Small intestine (tissue), 16 donors: ENCODE measurements at places on chromosomes 6 and 20. TPM values are rescaled to one million over a fixed set of nuclear protein-coding genes. Genes with fewer than 3 reads are reported as not detected.

Gene TP53TG5
- polyA plus RNA-seq, result 0.84 TPM

DNA sequence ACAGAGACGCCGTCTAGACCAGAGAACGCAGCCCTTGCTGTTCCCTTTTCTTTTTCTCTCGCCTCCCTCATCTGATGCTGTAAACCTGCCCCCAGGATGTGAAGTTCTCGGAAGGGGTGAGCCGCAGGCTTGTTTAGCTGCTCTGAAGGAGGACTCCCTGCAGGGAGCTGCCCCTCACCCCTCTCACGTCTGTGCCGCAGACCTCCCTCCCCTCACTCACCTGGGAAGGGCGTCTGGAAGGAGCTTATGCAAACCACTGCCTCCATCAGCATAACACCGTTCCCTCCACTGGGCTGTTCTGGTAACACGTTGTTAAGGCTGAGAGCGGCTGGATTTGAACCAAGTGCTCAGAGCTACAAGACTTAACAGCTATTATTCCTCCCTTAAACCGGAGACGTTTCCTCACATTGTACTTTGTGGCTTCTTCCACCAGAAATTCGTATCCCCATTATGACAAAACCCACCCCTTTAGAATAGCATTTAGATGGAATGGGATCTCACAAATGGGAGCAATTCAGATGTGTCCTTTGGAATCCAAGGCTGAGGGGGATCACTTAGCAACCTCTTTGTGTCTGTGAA lies 99.8 kb downstream of the SMOC2 start:
- no peak for DNase-seq

DNA sequence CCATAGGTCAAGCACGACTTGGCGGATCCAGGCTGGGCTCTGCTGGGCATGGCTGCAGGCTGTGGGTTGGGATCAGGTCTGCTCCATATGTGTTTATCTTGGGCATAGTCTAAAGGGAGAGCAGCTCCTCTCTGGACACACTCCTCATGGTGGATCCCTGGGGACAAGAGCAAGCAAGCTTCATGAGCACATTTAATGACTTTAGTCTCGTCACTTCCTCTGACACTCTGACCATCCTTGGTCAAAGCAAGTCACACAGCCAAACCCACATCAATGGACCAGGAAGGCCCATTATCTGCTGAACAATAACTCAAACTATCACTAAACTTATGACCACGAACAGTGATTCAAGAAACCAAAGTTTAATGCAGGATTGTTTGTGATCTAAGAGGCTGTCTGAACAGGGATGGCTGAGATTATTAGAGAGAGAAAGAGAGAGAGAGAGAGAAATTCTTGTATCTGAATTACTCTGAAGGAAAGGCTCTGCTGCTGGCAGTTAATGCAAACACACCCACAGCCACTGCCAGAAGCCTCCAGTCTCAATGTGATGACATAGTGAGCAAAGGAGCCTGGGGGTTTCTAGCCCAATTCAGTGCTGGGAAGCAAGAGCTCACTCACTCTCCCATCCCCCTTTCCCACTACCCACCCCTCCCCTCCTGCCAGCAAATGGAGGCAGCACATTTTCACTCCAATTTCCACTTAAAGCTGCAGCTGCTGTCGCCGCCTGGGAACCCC lies 490.2 kb upstream of the SULF2 start:
- peak; percentile 29 for DNase-seq

Gene OR2B6
- polyA plus RNA-seq, result not detected

DNA sequence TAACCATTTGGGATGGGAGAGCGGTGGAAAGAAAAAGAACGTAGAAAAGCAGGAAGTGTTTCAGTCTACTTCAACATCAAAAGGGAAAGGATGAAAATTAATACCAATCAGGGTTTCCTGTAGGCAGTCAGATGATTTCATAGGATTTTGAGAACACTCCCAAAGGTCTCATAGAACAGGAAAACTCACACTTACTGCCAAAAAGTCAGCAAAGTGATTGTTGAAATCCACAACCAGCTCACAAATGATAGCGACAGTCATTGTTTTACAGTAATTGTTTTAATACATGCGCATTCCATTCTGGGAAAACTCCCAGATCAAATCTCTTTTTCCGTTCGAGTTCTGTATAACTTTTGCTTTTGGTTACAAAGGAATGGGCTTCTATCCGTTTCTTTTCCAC lies 5.3 kb upstream of the CNKSR3 start:
- no peak for DNase-seq

GRCh38 chr20:40637176-40637575 lies 51.9 kb downstream of the MAFB start:
- DNase-seq, result no peak

- peak; percentile 50 for DNase-seq
Measured at GRCh38 chr6:40477246-40478126, 109.7 kb downstream of the LRFN2 start.

DNA sequence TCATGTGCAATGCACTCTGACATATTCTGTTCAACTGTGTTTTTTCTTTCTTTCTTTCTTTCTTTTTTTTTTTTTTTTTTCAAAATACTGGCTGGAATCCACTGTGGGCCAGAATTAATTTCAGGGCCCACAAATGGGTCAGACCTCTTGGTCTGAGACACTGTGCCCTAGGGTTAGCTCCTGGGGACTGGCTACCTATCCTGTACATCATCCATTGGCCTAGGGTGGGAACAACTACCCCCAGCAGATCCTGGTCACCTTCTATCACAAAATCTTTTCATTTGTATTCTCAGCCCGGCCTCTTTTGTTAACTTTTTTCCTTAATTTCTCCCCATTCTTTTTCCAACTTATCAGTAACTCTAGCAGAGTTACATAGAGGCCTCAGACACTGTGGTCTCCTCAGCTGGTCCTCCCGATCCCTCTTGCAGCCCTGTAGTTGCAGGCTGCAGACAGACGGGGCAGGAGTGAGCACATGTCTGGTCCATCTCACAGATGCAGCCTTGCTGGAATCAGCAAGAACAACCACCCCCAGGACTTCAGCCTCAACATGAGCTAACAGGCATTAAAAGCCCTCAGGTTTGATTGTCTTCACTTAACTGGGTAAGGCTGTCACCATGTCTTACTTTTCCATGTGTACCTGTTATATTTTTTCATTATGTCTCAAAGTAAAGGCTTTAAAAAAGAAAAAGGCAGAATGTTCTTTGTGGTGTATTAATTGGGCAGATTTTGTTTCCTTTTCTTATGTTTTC lies 41.3 kb downstream of the TXLNB start:
- peak; percentile 70 for DNase-seq

DNA sequence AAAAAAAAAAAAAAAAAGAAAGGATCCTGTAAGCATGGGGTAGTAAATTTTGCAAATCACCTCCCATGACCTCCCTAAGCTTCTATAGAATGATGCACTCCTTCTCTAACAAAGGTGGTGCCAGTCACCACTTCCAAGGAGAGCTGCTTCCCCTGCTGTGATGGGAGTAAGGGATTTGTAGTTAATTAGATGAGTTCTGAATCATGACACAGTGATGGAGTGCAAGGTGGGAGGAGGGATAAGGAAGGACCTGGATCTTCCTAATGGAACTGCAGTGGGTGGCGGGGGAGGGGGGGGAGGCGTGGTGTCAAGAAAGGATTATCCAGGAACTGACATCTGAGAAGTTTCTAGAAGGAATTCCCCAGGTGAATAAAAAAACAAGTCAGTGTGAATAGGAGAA lies 47.8 kb downstream of the NRN1 start:
- no peak for DNase-seq

GRCh38 chr20:2312876-2313275 lies 17.1 kb downstream of the TGM3 start:
- no peak for DNase-seq

DNA sequence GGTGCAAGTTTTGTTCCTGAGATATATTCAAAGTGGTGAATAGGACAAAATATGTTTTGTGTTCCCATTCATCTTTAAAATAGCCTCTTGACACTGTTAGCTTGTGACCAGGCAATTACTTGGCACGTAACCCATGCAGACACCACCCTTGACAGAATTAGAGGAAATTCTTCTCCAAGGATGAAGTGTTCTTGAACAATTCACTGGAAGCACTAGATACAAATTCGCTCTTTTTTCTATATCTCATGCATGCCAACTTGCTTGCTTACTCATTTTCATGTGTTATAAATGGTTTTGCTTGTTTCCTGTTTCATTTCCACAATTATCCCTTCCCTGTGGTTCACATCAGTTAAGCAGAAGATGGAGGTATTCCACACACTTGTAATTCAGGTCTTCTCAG lies 105.2 kb upstream of the MAN1A1 start:
- DNase-seq, result no peak

Gene EDN3
- 10.8 TPM for polyA plus RNA-seq

- no peak for DNase-seq
Measured at GRCh38 chr6:84392261-84392660, 164.8 kb upstream of the CEP162 start.

Gene SIM1
- not detected for polyA plus RNA-seq

- DNase-seq, result peak; percentile 55
Measured at GRCh38 chr20:63056236-63057170, 49.7 kb upstream of the BHLHE23 start.
